ENCODE measurements at places on chromosomes 1 and 21.

DNA sequence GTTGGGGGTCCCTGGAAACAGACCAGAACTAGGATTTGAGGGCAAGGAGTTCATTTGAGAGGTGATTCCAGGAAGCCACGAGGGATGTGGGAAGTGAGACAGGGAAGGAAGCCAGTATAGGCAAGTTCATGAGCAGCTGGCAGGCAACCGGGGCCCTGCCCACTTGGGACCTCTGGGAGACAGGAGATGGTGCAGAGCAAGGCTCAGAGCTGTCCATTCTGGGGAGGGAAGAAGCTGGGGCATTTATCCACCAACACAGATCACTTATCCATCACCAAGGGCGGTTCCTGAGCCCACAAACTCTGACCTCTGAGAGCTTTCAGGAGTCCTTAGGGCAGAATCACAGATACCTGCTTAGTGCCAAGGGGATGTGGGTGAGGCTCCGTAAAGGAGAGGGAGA, 16.8 kb downstream of the EDN2 start:
- no peak overlapping the region for H3K4me3 ChIP-seq
- no peaks in the 10 kb centered on the region for H3K4me1 ChIP-seq
- no peak overlapping the region for H3K27ac ChIP-seq
- H3K36me3 ChIP-seq = no peaks in the 10 kb centered on the region
- DNase-seq = no peak

- H3K4me3 ChIP-seq = no peak overlapping the region
- H3K27ac ChIP-seq = peak overlapping the region; percentile 41
Observed at GRCh38 chr1:119778886-119779560, 10.3 kb upstream of the HMGCS2 start.

DNA sequence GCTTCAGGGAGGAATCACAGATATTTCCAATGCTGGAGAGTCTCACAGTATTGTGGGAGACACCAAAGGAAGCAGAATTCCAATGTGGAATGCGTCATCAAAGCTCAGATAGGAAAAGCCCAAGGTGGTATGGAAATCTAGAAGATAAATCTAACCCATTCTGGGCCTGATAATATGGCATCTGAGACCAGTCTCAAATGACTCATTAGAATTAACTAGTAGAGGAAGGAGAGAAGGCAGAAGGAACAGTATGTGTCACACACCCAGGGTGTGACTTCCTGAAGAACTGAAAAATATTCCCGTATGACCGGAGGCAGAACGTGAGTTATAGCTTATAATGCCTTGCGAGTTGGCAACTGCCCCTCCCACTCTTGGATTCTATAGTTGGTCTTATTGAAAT, 499.2 kb downstream of the PLPP3 start:
- DNase-seq = no peak
- no peaks in the 10 kb centered on the region for H3K27me3 ChIP-seq
- H3K4me1 ChIP-seq = peaks cover 7% of the 10 kb centered on the region
- H3K36me3 ChIP-seq = no peaks in the 10 kb centered on the region
- H3K4me3 ChIP-seq = no peak overlapping the region

GRCh38 chr21:15774590-15774989, 44.8 kb downstream of the USP25 start:
- H3K27ac ChIP-seq = no peak overlapping the region
- peaks cover 14% of the 10 kb centered on the region for H3K4me1 ChIP-seq
- no peaks in the 10 kb centered on the region for H3K36me3 ChIP-seq
- H3K27me3 ChIP-seq = no peaks in the 10 kb centered on the region
- DNase-seq = no peak

- peaks cover 4% of the 10 kb centered on the region for H3K4me1 ChIP-seq
- H3K27me3 ChIP-seq = no peaks in the 10 kb centered on the region
- DNase-seq = no peak
- no peak overlapping the region for H3K27ac ChIP-seq
- no peak overlapping the region for H3K4me3 ChIP-seq
- H3K36me3 ChIP-seq = no peaks in the 10 kb centered on the region
Observed at GRCh38 chr1:56643661-56644060, 1.5 kb upstream of the PRKAA2 start.

DNA sequence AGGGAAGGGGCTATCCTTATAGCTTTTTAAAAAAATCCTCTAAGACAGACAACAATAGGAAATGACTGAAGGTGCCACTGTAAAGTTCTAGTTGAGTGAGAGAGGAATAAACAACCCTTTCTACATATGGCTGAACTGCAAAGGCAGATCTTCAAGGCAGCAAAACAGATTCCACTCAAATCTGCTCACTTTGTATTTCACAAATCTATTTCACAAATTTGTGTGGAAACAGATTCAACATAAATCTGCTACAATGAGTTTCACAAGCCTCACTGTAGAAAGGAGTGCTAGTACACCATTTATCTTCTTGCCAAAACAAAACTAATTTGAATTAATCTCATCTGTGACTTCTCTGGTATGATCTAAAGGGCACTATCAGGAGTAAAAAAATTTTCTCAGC, 451.3 kb downstream of the PLA2G4A start:
- H3K4me1 ChIP-seq = no peaks in the 10 kb centered on the region
- DNase-seq = no peak
- H3K36me3 ChIP-seq = no peaks in the 10 kb centered on the region
- H3K4me3 ChIP-seq = no peak overlapping the region
- H3K27ac ChIP-seq = no peak overlapping the region
- H3K27me3 ChIP-seq = no peaks in the 10 kb centered on the region

DNA sequence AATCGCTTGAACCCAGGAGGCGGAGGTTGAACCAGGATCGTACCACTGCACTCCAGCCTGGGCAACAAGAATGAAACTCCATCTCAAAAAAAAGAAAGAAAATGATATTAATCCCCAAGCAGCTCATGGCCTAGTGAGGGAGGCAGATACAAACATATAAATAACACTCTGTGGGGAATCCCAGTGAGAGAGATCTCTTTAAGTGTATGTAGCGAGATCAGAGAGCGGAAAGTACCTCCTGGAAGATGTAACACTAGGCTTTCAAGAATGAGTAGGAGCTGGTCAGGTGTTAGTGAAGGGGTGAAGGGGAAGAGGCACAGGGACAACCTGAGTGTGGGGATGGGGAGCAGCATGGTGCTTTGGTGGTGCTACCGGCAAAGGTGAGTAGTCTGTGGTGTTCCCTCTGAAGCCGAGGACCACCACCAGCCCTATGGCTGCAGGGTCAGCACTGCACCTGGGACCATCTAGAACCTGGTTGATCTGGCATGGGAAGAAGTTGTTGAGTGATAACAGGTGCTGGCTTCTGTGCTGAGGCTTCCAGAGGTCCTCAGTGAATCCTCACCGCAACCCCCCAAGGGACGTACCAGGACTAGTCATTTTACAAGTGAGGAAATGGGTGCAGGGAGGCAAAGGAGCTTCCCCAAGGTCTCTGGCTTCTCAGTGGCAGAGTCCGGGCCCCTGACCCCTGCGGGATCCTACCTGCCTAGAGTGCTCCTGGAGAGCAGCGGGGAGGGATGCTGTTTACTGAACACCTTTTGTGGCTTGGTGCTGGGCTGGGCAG, 367.6 kb upstream of the VAMP3 start:
- H3K27me3 ChIP-seq = no peaks in the 10 kb centered on the region
- H3K36me3 ChIP-seq = no peaks in the 10 kb centered on the region
- H3K27ac ChIP-seq = no peak overlapping the region

- H3K27ac ChIP-seq = no peak overlapping the region
- H3K36me3 ChIP-seq = no peaks in the 10 kb centered on the region
- no peaks in the 10 kb centered on the region for H3K4me1 ChIP-seq
- DNase-seq = no peak
Observed at GRCh38 chr1:45953934-45954847, 150.8 kb downstream of the MAST2 start.

GRCh38 chr21:37087188-37087587, 14.1 kb downstream of the TTC3 start:
- DNase-seq = no peak
- no peaks in the 10 kb centered on the region for H3K27me3 ChIP-seq
- H3K27ac ChIP-seq = no peak overlapping the region
- H3K4me3 ChIP-seq = no peak overlapping the region
- peaks cover 3% of the 10 kb centered on the region for H3K36me3 ChIP-seq
